Activated CD4-positive, alpha-beta T cell treated with anti-CD3 and anti-CD28 coated beads, Interleukin-2, amount 10 ng/mL, durations not matched to agents 24 days and 14 days (primary cell): ENCODE measurements at places on chromosomes 2 and 18. TPM values are rescaled to one million over a fixed set of nuclear protein-coding genes. Genes with fewer than 3 reads are reported as not detected.
A peak's percentile ranks its signal among the peaks of the same experiment; 100 is the strongest.

- DNase-seq: no peak
Observed at GRCh38 chr2:111958901-111959300, 60.5 kb downstream of the MERTK start.

DTNA gene
- total RNA-seq: not detected in 2 replicates

DSEL gene
- total RNA-seq: not detected in 2 replicates

FHL2 gene
- total RNA-seq: 2.4 and 3.8 TPM in 2 replicates

GRCh38 chr2:39779341-39779851 is 338 bp upstream of the THUMPD2 start:
- DNase-seq: no peak

DNA sequence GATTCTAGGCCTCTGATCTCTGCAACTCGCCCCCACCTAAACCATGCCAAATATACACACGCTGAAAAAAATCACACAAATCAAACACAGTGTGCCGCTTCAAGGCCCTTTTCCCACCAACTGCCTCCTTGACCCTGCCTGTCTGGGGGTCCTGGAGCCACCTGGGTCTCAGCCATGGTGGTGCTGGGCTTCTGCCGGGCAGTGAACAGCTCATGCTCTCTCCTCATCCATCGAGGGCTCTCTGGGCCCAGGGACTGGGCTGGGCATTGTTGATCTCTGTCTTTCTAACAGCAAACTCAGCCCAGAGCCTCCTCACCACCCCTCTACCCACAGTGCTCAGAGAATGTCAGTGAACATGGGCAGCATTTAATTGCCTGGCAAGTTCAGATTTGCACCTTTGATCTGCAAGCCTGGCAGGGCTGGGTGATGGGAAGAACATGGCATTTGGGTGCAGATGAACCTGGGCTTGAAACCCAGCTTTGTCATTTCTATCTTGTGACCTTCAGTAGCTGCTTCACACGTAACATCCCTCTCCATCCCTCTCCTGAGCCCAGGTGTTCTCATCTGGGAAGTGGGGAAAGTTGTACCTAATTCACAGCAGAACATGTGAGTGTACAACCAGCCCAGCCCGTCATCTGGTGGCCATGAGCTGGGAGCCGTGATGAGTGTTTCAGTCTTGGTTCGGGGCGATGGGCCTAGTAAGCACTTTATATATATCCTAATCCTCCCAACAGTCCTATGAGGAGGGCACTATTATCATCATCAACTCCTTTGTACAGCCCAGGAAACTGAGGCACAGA is 46.1 kb downstream of the SDC1 start:
- DNase-seq: no peak

DNA sequence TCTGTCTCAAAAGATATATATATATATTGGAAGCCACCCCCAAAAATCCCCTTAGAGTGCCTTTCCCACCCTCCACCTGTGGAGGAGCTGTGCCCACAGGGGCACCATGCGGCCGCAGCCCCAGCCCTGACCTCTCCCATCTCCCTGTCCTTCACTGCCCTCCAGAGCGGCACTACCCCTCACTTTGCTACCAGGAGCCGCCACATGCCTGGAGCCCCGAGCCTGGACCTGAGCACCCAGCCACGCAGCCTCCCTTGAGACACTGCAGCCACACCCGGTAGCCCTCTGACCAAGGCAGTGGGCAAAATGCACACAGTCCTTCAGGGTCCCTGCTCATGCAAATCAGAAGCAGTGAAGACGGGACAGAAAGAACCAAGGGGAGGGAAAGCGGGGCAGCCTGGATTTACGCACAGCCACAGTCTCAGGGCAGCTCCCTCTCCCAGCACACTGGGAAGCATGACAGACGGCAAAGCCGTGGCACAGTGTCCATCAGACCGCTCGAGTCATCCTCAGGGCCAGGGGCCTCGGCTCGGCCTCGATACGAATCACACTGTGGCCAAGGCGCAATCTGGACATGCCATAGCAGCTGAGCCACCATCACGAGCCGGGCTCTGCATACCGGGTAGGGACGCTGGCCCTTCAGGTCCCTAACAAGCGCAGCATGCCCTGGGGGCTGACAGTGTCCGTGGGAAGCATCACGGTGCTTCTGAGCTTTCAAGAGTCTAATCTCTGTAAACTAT is 10.1 kb downstream of the HDAC4 start:
- DNase-seq: no peak

CIB4 gene
- total RNA-seq: not detected in 2 replicates

DNA sequence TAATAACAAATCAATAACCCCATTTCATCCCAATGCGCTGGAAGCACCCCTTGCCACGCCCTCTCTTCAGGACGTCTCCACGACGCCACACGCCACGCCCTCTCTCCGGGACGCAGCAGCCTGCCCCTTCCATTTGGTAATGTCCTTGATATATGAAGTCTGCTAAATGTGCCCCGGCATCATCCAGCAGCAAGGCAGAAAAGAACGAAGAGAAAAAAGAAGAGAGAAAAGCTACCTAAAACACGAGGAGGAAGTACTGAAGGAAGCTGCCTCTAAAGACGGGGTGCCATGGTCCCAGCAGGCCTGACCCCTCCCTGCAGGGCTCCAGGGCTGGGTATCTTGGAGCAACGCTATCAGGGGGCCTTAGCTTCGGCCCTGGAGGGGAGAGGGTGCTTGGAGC is 41.8 kb downstream of the CNGA3 start:
- DNase-seq: no peak

DNA sequence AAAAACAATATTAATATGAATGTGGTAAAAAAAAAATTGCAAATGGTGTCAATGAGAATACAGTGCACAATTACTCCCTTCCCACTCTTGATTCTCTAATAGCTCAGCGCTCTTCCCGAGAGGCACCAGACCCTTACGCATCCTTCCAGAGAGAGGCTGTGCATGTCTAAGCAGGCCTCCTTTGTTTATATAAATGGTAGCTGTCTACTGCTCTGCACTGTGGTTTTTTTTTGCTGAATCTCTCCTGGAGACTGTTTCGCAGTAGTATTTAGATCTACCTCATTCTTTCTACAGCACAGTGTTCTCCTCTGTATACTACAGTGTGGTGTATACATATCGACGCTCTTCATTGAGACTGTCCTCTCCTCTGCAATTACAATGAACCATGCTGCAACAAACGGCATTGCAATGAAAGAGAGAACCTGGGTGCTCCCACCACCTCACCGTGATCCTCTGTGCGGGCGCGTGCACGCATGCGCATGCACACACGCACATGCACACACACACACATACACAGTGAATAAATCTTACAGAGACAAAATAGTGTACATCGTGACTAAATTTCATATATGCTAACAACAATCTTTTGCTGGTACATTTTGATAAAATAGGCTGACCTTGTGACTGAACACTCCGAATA is 19.4 kb downstream of the SEPTIN10 start:
- DNase-seq: no peak

FBXO48 gene
- total RNA-seq: 1.2 TPM in 2 replicates

GRCh38 chr2:73759285-73759764 is 20.6 kb downstream of the DUSP11 start:
- no peak for DNase-seq

APOB gene
- not detected in 2 replicates for total RNA-seq

WNT10A gene
- total RNA-seq: 0.12 and 0.28 TPM in 2 replicates

- peak; percentile 67 for DNase-seq
Observed at GRCh38 chr2:191155608-191156071, 4.8 kb upstream of the STAT4 start.

LPIN1 gene
- 46.3 and 52.3 TPM in 2 replicates for total RNA-seq

HNRNPLL gene
- total RNA-seq: 75.8 and 80.3 TPM in 2 replicates

- no peak for DNase-seq
Observed at GRCh38 chr2:168712053-168712452, 90.4 kb upstream of the NOSTRIN start.

DNA sequence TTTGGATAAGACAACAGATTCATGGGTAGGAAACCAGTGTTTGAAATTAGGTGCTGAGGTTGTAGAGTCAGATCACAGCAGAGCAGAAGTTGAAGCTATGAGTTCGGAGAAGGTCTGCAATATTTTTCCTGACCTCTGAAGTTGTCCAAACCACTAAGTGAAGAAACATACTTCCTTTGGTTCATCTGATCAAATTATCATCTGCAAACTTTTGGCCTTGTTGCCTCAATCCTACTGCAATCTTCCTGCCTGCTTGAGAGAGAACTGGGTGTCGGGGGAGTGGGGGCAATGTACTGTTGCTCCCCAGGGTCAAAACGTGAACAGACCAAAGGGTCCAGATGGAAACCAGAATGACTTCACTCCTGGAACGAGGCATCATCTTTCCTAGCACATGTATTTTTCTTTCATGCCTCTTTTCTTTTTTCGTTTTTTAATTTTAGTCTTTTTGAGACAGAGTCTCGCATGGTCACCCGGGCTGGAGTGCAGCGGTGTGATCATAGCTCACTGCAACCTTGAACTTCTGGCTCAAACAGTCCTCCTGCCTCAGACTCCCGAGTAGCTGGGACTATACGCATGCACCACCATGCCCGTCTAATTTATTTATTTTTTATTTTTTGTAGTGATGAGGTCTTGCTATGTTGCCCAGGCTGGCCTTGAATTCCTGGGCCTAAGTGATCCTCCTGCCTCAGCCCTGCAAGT is 42.7 kb downstream of the RAB31 start:
- no peak for DNase-seq

DNA sequence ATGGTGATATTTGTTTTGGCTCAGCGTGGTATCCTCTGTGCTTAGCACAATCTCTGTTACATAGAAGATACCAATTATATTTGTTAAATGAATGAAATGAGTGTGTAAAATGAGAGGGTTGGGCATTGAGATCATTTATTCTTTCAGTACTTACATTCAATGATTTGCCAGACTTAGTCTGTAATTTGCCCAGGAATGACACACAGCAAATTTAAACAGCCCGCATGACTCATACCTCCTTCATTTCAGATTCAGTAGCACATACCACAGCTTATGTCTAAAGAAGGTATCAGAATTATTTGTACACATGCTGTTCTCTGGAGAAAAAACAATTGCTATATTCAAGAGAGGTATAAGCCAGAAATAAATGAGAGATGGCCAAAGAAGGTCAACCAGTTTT is 37.0 kb downstream of the KLHL14 start:
- DNase-seq: no peak

DSG4 gene
- not detected in 2 replicates for total RNA-seq

DNA sequence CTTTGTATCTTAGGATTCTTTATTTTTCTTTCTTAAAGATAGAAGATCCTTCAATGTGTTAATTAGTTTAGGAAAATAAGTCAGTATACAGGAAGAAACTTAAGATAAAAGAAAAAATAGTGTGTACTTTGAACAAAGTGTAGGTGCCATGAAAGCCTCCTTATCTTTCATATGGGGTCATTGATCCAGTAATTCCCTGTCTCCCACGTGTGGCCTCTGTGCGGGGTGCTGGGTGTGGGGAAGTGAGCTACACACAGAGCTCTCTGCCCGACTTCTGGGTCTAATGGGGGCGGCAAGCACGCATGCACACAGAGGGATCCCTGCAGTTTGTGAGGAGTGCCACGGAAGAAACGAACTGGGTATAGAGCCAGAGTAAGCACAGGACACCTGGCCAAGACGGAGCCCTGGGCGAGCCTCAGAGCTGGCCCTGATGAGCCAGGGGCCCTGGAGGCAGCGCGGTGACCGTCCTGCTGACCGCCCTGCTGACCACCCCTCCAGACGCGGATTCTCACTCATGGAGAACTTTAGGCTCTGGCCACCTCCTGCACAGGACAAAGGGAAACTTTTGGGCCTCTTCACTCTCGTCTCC is 253.5 kb downstream of the ACKR3 start:
- DNase-seq: no peak

DNA sequence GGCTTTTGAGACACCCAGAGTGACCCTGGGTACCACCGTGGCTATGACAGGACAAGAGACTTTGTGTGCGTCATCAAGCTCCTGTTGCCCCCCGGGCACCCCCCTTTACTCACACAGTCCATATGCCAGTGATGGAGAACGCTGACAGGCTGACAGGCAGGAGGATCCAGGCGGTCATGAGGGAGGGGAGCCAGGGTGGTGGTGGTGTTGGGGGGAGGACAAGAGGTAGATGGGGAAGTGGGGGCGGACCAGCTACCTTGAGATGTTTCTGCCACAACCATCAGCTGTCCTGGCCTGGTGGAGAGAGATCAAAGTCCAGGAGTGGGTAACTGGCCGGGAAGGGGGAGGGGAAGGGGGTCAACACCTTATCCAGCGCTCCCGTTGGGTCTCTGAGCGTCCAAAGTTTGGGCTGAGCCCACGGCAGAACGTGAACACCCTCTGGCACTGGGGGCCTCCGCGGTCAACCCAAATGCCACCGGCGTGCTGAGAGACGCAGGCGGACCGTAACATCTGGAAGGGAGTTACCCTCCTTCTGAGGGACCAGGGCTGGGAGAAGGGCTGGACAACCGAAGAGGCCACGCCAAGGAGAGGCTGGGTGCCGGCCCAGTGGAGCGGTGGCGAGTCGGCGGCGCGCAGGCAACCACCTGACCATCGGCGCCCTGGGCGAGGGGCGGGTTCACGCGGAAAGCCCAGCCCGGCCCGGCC is 575 bp downstream of the TMEM150A start:
- DNase-seq: no peak

PTPRN gene
- total RNA-seq: 0.07 TPM in 1 of 2 replicates, not detected in the other

LIMS2 gene
- total RNA-seq: 7.2 and 8.4 TPM in 2 replicates

- peak; percentile 71 for DNase-seq
Observed at GRCh38 chr2:113116100-113116958, 11.1 kb upstream of the IL1RN start.

CABYR gene
- 0.36 and 1.3 TPM in 2 replicates for total RNA-seq

CCT4 gene
- 398 and 407 TPM in 2 replicates for total RNA-seq

- no peak for DNase-seq
Observed at GRCh38 chr2:15599994-15600393, 8.3 kb downstream of the DDX1 start.

- DNase-seq: no peak
Observed at GRCh38 chr2:99140860-99141109, 722 bp upstream of the C2orf15 start.

DNA sequence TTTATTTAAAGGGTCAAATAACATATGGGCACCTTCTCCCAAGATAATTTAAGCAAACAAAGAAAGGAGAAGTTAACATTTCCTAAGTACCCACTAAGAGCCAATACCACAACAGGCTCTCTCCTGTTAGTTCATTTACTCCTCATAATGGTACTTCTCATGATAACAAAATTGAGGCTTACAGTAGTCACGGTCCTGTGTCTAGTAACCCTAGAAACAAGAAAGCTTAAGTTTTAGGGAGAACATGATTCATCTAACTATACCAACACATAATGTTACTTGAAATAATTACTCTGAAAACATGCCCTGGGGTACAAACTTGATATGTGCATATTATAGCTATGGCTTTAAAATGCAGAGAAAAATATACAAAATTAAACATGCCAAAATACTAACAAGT is 19.8 kb downstream of the IWS1 start:
- no peak for DNase-seq

- DNase-seq: no peak
Observed at GRCh38 chr2:20465716-20466394, 19.0 kb downstream of the RHOB start.

GALNT14 gene
- 0.31 and 0.33 TPM in 2 replicates for total RNA-seq

- DNase-seq: peak; percentile 7
Observed at GRCh38 chr2:86750240-86750839, 30.2 kb downstream of the RMND5A start.

TUBA4B gene
- total RNA-seq: not detected in 2 replicates

DNA sequence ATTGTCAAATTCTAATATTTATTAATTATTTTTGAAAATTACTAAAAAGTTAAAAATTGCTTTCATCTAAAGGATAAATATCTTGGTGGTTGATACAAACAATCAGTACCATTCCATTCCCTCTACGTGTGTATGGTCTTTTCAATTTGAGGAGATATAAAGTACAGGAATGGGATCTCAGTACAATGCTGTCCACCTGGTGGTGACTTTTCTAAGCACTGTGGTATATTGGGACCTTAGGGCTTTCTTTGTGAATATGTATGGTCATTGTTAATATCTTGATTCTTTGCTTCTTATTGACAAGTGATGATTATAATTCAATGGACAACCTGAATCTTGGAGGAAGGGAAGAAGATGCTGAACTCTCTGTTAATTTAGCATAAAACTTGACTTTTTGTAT is 83.1 kb downstream of the NBEAL1 start:
- DNase-seq: no peak
